Right renal pelvis (tissue), 4 donors: ENCODE measurements at places on chromosomes 7 and 10. TPM values are rescaled to one million over a fixed set of nuclear protein-coding genes. Genes with fewer than 3 reads are reported as not detected.

Gene IKZF1
- 1.3 TPM for polyA plus RNA-seq

- DNase-seq, result no peak
These were observed 1.7 kb upstream of the TMEM213 start for GRCh38 chr7:138796038-138796615.

Gene SPACDR
- polyA plus RNA-seq, result 0.94 TPM

DNA sequence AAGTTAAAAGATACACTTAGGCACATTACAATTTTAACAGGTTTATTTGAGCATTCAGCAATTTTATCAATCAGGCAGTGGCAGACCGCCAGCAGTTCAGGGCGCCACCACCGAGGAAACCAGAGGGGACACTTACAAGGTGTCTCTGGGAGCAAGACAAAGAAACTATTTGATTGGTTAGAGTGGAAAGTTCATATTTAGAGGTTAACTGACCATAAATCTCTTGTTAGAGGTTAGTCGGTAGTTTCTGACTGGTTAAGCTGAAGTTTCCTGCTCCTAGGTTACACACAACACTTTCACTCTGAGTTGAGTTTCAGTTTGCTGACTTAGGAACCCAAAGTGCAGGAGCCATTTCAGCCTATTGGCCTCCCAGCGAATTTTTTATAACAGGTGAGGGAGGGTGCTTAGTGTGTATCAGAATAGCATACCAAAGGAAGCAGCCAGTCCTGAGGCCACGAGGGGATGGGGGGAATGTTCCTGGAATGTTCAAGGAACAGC lies 10.8 kb upstream of the PVRIG start:
- peak; percentile 43 for DNase-seq

DNA sequence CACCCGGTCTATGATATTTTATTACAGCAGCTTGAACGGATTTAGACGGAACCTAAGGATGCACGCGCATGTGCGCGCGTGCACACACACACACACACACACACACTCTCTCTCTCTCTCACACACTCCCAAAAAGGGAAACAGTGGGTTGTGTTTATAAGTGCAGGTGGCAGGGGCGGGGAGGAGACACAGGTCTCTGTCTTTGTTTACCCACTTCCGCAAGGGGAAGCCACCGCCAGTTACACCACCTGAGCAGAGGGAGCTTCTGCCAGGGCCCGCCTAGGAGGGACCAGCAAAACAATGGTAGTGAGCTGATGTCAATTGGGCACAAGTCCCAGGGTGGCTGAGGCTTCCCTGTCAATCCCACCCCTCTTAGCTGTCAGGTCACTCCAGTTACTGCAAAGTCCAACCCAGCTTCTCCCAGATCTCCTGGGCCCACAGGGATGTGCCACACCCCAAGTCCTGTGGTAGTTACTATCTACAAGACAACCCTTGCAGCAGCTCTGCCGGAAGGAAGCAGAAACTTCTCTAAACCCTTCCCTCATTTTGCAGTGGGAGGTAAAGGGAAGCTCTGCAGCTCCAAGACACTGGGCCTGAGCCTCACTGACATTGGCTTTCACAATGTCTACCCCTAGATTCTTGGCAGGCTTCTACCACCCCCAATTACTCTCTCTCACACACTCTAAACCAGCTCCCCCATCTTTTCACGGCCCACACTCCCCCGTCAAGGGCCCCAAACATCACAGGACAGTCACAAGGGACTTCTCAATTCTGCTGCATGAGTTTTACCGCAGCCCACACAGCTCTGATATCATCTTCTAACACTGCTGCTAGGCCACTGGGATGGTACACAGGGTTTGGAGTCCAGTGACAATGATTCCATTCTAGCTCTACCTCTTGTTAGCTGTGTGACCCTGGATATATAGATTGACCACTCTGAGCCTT lies 17.6 kb downstream of the ANXA11 start:
- no peak for DNase-seq

GRCh38 chr10:17660921-17661320 lies 17.0 kb downstream of the STAM start:
- DNase-seq, result no peak

GRCh38 chr7:122887848-122888247 lies 1.6 kb upstream of the CADPS2 start:
- DNase-seq, result no peak

DNA sequence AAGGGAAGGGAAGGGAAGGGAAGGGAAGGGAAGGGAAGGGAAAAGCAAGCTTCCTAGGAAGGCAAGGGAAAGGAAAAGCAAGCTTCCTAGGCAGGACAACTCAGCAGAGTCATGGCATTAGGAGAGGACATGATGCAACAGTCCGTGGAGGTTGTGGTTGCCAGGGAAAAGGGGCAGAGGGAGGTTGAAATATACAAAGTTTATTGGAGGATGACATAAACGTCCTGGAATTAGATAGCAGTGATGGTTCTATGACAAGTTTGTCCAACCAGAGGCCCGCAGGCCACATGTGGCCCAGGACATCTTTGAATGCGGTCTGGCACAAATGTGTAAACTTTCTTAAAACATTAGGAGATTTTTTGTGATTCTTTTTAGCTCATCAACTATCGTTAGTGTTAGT lies 59.8 kb upstream of the OPN4 start:
- no peak for DNase-seq

Gene CACNA2D1
- 25.4 TPM for polyA plus RNA-seq

DNA sequence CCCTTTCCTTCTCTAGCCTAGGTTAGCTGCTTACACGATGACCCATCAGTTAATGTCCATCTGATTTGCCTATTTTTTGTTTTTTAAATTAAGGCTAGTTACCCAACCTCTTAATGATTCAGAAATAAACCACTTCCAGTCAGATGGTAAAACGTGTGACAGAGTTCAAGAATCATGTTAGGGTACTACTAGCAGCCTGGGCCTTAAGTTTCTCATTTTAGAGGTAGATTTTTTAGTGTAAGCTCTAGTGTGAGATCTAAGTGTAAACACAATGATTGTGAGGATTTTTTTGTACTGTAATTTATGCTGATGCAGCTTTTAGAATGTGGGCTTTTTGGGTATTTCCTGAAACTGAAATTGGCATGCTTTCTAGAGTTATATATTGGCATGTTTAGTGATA lies 130.0 kb downstream of the CDK14 start:
- DNase-seq, result no peak

DNA sequence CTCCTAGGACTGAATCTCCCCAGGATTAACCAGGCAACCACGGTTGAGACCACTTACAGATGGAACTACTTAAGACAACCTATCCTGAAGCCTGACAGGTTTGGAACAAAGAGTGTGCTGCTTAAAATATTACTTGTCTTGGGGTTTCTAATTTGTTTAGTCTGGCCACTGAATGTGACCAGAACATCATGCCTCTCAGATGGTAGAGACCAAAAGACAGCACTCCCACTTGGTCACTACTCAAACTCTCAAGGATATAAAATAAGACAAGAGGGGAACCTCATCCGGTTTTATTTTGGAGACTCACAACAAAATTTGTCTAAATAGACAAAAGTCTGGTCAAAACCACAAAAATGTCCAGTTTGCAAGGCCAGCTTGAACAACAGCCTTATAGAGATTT lies 15.3 kb downstream of the MRPL32 start:
- no peak for DNase-seq

GRCh38 chr7:152760854-152761748 lies 1.5 kb downstream of the ACTR3B start:
- DNase-seq, result no peak

GRCh38 chr10:44267007-44267406 lies 117.9 kb downstream of the CXCL12 start:
- DNase-seq, result no peak

- DNase-seq, result no peak
These were observed 13.0 kb upstream of the PPP1R35 start for GRCh38 chr7:100449190-100449795.
